Forelimb muscle (tissue), 1 donor: ENCODE measurements at places on chromosomes 7 and 10. TPM values are rescaled to one million over a fixed set of nuclear protein-coding genes. Genes with fewer than 3 reads are reported as not detected.

- no peak for DNase-seq
Measured at GRCh38 chr7:77157446-77157845, 35.0 kb downstream of the CCDC146 start.

- DNase-seq = no peak
Measured at GRCh38 chr7:31763548-31763947, 76.5 kb downstream of the PPP1R17 start.

GRCh38 chr7:157014635-157015555 lies 4.4 kb upstream of the MNX1 start:
- DNase-seq = no peak

Gene FOXK1
- polyA plus RNA-seq = 17.1 TPM
